ENCODE measurements at places on chromosomes 6 and 20.

DNA sequence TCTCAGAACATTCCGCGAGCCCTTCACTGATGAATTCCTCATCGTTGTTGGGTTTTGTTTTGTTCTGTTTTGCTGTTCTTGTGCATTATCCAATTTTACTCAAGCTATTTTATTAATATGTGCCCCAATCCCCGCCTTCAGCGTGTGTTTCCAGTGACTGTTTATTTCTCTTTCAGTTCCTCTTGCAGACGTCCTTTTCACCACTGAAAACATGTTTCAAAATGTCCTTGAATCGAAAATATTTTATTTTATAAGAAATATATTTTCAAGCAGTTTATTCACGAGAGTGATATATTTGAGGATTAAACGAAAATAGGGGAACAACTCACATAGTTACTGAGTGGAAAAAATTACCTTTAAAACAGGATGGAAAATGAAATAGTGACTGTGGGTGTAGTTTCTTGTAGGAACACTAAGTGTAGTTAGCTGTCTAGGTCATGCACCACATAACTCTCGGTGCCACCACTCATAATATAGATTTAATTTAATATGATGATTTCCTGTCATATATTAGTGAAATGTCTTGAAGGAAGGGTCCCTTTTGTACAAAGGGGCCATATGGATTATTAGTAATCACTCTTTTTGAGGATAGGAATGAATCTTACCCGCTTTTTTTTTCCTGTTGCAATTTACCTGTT lies 45.3 kb upstream of the HDDC2 start:
- DNase-seq: no peak

DNA sequence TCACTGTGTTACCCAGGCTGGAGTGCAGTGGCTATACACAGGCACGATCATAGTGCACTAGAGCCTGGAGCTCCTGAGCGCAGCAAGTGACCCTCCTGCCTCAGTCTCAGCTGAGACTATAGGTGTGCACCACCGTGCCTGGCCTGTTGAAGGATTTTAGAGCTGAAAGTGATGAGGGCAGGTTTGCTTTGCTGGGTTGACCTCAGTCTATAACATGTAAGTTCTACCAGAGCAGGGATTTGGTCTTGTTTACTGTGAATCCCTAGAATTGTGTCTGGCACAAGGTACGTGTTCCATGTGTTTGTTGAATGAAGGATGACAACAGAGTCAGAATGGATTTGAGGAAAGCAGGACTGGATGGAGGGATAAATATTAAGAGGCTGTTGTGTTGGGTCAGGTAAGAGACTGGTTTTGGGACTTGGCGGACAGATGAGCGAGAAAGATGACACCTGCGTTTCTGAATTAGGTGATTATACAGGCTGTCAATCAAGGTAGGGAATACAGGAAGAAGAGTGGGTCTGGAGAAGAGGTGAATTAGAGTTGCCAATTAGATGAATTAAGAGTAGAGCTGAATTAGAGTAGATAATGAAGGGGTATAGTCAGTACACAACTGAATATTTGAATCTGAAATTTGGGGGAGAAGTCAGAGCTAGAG lies 6.5 kb downstream of the ASXL1 start:
- DNase-seq: no peak

GRCh38 chr6:40383348-40384115 lies 203.6 kb downstream of the LRFN2 start:
- no peak for DNase-seq

DNA sequence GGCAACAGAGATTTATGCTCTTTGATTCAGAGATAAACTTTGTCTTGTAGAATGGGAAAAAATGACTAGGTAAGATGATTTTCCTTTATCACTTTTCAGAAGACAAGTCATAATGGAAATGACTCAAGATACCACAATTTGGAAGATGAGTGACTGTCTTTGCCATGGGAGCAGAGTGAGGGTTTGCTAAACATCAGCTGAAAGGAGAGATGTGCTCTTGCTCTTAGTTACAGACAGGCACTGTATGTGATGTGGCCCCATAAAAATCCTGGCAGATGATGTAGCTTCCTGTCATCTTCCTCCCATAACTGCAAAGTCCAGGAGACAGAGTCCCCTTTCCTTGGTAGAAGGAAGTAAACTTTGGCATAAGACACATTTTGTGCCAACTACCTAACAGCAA lies 47.6 kb downstream of the BACH2 start:
- peak; percentile 6 for DNase-seq

DNA sequence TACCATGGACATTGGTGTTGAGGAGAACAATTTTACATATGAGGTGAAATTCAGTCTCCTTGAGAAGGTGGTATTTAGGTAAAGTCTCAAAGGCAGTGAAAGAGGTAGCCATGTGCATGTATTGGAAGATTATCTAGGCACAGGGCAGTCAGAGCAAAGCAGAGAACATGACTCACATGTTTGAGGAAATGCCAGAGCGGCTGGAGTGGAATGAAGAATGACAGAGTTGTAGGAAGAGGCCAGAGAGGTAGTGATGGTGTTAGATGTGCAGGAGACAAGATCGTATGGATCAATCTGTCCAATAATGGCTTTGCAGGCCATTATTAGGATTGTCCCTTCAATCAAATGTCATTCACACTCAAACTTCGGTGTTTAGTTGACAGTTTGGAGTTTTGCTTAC lies 449.4 kb upstream of the PTCHD4 start:
- DNase-seq: peak; percentile 15

DNA sequence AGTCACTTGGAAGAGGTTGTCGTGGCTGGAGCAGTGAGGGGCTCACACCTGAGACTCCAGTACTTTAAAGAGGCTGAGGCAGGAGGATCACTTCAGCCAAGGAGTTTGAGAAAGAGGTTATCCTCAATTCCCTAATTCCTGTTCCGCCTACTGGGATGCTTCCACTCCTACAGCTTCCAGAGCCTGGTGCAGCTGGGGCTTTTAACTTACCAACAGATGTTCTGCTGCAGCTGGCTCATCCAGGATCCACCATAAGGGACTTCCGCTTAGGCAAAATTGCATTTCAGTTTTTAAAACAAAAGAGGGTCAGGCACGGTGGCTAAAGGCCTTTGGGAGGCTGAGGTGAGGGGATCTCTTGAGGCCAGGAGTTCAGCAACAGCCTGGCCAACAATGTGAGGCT lies 59.1 kb upstream of the CDYL start:
- DNase-seq: no peak

- no peak for DNase-seq
Measured at GRCh38 chr6:103042336-103042735, 1648.8 kb downstream of the GRIK2 start.

GRCh38 chr6:16969699-16970655 lies 131.9 kb upstream of the STMND1 start:
- no peak for DNase-seq

- no peak for DNase-seq
Measured at GRCh38 chr20:34311118-34312023, 8.2 kb upstream of the AHCY start.

DNA sequence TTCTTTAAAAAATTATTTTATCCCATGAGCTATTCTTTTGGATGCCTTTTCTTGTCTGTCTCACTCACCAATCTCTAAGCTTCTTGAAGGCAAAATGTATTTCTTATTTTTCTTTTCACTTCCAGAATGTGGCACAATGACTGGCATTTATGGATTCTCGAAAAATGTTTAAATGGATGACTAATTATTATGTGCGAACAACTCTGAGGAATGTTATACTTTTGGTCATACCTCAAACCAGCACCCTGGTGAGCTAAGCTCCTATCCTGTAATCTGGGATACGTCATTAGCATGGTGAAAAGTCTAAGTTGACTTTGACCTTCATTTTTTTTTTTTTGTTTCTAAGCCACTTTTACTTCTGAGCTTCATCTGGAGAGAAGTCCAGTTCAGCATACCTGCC lies 214.0 kb upstream of the CEP162 start:
- DNase-seq: no peak

- peak; percentile 12 for DNase-seq
Measured at GRCh38 chr6:88899569-88900316, 63.7 kb downstream of the RNGTT start.

DNA sequence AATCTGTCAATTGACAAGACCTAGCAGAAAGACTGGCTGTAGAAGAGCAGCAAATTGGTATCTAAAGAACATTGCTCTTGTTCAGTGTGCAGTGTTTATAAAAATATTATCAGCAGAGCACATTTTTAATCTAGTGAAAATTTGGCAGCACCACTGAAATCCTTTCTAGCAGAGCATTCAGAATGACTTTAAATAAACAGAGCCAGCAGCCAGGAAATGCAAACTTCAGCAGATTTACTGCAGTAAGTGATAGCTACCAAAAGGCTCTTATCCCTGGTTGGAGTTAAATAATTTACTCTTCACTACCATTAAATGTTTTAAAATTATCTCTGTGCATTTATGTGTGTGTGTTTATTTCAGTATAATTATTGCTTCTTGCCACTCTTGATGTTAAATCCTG lies 590.9 kb upstream of the CITED2 start:
- no peak for DNase-seq

DNA sequence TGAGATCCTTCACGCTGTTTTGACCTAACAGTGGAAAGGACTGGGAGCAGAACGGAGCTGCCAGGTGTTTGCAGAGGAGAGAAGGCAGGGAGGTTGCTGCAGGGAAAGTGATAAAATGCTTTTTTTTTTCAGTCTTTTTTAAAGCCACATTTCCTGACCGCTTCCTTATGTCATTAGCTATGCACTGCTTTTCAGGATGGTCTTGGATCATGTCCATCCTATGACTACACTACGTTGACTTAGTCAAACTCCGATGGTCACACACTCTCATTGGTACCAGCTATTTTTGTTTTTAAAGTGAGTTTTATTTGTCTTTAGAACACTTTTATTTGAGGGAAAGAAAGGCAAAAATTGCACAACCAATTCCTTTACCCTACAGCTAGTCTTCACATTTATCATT lies 89.2 kb upstream of the EXOC2 start:
- no peak for DNase-seq

- no peak for DNase-seq
Measured at GRCh38 chr20:53702617-53703016, 109.0 kb upstream of the ZNF217 start.

GRCh38 chr6:36147294-36147693 lies 17.0 kb downstream of the MAPK13 start:
- no peak for DNase-seq

GRCh38 chr6:143549949-143550268 lies 38.4 kb upstream of the FUCA2 start:
- DNase-seq: no peak

- no peak for DNase-seq
Measured at GRCh38 chr6:132933090-132933489, 118.7 kb downstream of the RPS12 start.

Measured in SK-MEL-5 (cell line).